ENCODE measurements at places on chromosomes 2 and 18. TPM values are rescaled to one million over a fixed set of nuclear protein-coding genes. Genes with fewer than 3 reads are reported as not detected.

- no peak for DNase-seq
Measured at GRCh38 chr18:23151414-23152099, 16.3 kb downstream of the CABLES1 start.

- DNase-seq, result no peak
Measured at GRCh38 chr18:31451625-31452024, 4.1 kb downstream of the DSG3 start.

DNA sequence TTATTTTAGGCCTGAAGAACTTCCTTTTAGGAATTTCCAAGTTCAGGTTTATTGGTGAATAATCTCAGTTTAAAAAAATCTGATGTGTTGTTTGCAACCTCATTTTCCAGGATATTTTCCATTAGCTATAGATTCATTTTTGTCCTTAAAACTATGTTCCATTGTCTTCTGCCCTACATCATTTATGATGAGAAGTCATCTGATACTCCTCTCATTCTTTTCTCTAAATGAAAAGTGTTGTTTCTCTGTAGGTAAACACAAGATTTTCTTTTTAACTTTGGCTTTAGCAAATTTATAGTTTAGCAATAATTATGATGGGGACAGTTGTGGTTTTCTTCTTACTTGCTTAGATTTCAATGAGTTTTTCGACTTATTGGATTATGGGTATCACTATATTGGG is 427.3 kb downstream of the DCDC2C start:
- DNase-seq, result no peak

- no peak for DNase-seq
Measured at GRCh38 chr2:166404831-166405568, 29.3 kb upstream of the SCN9A start.

DNA sequence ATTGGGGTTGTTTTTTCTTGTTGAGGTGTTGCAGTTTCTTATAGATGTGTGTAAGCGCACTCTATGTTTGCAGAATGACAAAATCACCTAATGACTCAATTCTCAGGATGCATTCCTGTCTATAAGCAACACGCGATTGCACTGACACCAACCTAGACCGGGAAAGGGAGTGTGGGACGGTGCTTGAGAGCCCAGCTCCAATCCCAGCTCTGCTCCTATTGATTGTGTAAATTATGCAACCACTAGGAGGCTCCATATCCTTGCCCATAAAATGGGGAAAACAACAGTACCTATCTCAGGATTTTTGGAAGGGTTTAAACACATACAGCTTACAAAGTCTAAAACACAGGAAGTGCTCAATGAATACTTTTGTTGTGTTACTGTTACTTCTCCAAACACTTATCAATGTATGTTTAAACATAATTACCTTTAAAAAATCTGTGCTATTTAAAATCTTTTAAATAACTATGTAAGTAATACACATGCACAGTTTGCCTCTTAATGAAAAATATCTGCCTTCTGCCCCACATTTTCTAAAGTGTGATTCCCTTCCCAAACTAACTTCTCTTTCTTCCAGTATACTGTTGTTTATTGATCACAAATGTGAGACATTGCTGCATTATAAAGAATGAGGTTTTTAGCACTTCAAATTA is 132.5 kb downstream of the SPHKAP start:
- DNase-seq, result peak; percentile 51

DNA sequence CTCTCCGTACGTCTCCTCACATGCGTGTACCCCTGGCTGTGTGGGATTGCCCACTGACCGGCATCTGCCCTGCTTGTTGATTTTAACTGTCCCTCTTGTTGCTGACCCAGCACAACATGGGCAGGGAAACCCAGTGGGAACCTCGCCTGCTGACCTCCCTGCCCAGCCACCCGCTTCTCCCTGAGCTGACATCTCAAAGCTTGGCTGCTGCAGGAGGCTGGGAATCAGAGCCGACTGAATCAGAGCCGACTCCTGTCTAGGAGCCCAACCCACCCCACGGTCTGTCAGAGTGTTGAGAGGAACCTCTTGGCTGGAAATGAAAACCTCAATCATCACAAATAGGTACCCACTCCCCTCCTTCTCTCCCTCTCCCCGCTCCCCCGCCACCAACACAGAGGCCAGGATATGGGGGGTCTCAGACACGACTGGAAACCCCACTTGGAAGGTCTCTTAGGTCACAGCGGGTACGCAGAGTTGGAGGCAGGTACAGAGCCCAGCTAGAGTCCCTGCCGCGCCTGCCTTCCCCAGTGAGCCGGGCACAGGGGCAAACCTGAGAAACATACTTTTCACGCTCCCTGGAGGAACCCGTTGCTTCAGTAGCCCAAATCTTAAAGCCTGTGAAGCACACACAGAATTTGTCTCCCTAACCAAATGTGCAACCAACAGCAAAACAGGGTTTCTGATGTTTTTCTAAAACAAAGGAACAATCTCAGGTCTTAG is 784 bp downstream of the EDAR start:
- DNase-seq, result no peak

ANKRD30BL gene
- total RNA-seq, result not detected

FAM237A gene
- total RNA-seq, result not detected

CHRNG gene
- not detected for total RNA-seq
